ENCODE measurements at places on chromosomes 11 and 22.
A peak's percentile ranks its signal among the peaks of the same experiment; 100 is the strongest.

- no peak for DNase-seq
These were observed 24.4 kb downstream of the TPBGL start for GRCh38 chr11:75264971-75265370.

DNA sequence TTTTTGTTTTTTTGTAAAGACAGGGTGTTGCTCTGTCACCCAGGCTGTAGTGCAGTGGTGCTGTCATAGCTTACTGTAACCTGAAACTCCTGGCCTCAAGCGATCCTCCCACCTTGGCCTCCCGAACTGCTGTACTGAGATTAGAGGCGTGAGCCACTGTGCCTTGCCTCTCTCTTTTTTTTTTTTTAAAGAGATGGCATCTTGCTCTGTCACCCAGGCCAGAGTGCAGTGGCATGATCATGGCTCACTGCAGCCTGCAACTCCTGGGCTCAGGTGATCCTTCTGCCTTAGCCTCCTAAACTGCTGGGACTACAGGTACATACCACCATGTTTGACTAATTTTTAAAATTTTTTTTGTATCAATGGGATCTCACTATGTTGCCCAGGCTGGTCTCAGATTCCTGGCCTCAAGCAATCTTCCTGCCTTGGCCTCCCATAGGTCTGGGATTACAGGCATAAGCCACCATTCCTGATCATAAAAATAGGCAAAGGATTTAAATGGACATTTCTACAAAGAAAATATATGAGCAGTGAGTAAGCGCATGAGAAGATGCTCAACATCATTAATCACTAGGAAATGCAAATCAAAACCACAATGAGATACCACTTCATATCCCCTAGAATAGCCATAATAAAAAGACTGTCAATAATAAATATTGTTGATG lies 17.3 kb upstream of the CLNS1A start:
- DNase-seq: no peak

DNA sequence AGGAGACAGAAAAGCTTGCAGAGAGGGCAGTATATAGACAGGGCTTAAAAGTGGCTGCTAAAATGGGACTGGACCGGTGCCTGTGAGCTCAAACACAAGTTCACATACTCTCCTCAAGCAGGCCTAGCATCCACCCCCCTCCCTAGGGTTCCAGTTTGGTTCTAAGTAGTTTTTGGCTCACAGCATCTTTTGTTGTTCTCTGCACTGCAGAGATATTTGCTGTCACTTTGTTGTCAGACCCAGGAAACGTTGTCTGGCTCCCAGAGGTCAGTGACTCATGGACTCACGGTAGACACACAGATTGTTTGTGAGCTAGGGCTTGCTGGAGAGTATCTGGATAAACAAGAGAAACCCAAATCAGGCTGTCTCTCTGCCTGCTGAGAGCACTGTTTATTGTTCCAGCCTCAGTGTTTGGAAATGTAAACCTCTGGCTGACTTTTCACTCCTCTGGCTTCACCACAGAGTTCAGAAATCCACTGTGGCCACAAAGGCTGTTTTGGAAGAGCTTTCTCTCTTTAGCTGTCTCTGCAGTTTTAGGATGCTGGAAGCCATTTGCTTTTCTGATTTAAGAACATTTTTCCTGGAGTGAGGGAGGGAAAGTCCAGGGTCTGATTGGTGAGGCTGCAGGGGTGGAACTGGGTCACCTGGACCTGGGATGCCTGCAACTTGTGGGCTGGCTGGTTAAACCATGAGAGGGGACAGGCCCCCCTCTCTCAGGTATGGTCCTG lies 303.7 kb upstream of the PLET1 start:
- DNase-seq: peak; percentile 43

GRCh38 chr22:39245130-39246039 lies 603 bp upstream of the PDGFB start:
- no peak for DNase-seq

GRCh38 chr11:110076371-110076965 lies 16.7 kb upstream of the ZC3H12C start:
- DNase-seq: no peak

- DNase-seq: peak; percentile 69
These were observed 15.3 kb upstream of the ZC3H12C start for GRCh38 chr11:110077831-110078325.

GRCh38 chr11:72378704-72379383 lies 55.5 kb downstream of the CLPB start:
- peak; percentile 55 for DNase-seq

DNA sequence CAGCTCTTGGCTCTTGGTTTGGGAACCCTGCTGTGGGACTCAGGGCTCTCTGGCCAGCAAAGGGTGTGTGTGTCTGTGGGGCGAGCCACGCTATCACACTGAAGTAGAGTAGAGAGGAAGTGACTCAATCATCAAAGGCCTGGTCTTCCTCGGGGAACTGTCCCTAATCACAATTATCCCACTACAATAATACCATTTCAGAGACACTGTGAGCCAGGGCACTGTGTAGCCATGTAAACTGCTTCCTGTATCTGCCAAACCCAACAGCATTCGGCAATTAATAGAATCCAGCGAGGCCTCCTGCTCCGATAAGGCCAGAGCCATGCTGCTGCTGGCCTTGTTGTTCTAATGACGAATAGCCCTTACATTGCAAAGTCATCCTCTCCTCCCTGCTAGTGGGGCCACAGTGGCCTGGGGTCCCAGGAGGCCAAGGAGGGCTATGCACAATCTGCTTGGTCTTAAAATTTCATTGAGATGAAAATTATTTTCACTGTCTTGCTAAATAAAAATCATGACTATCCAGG lies 49.8 kb upstream of the LMO2 start:
- no peak for DNase-seq

DNA sequence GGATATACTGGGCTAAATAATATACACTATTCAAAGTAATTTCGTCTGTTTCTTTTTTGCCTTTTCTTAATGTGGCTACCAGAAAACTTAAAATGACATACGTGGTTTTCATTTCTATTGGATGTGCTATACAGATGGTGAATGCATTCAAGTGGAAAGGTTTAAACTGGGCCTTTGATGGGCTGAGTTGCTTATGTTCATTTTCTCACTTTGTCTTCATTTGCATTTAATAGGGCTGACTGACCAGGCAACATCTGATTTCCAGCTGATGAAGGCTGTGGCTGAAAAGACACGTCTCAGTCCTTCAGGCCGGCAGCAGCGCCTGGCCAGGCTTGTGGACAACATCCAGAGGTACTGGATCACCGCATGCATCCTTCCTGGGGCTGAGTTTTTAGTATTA lies 27.9 kb downstream of the PIWIL4 start:
- DNase-seq: no peak

GRCh38 chr11:108148556-108148955 lies 27.2 kb downstream of the ACAT1 start:
- DNase-seq: no peak

DNA sequence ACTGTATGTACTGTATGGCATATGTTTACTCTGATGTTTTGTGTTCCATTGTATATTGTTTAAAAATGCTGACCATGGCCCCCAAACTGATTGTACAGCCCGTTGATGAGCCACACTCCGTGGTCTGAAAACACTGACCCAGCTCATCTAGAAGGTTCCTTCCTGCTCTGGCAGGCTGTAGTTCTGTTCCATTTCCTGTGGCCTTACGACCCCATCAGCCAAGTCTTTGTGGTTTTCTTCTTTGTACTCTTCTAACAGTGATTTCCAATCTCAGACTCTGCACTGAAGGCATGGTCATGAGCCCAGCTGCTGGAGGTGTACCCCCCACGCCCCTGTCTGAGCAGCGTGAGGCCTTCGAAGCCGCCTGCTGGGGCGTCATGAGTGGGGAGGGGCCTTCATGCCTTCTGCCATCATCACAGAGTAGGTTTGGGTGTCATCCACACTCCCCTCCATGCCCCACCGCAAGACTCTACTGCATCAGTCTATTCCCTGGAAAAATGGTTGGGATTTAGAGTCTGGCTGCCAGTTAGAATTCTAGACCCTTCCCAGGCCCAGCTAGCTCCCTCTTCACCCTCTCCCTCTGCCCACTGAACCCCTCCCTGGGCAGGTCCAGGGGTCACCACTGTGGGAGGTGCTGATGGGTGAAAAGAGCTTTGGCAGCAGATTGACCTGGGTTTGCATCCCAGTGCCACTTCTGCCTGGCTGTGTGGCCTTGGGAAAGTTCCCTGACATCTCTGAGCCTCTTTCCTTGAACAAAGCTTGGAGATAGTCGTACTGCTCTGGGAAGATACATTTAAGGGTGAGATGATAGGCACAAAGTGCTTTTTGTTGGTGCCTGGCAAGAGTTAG lies 11.3 kb upstream of the C11orf96 start:
- DNase-seq: no peak

- no peak for DNase-seq
These were observed 424.9 kb upstream of the CCDC90B start for GRCh38 chr11:83711106-83711527.

DNA sequence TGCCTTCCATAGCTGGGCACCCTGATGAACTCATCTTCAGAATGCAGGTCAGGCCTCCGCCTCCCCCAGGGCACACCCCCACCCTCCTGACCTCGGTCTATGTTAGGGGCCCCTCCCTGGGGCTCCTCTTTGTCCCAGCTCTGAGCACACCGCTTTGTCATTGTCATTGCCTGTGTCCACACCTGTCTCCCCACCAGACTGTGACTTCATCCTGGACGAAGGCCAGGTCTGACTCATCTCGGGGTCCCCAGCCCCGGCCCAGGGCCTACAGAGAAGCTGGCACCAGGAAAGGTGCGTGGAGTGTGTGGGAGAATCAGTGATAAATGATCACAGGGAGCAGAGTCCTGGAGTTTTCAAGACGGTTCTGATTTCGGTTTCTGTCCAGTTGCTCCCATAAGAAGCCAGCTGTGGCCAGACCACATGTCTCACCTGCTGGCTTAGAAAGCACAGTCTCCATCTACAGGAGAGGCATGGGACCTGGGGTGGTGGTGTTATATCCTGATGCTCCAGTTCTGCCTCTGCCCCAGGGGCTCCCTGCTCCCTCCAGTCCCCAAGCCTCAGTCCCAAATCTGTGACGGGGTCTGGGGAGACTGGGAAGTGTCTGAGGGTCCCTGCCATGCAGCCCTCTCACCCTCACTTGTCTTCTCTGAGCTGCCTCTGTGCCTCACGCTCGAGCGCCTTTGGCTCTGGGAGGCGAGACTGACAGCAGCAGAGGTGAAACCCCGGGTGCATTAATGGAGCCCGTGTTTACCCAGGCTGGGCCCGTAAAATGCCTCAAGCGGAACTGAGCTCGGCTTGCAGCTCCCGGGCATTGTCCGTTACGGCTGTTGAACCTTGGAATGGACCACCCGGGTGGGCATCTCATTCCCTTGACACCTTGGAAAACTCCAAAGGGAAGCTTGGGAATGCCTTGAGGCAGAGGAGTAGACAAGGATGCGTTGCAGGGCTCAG lies 85.5 kb upstream of the WNT11 start:
- DNase-seq: no peak

- no peak for DNase-seq
These were observed 5.6 kb downstream of the RGL4 start for GRCh38 chr22:23696326-23696851.

GRCh38 chr22:17829695-17830042 lies 55.4 kb upstream of the BID start:
- no peak for DNase-seq

DNA sequence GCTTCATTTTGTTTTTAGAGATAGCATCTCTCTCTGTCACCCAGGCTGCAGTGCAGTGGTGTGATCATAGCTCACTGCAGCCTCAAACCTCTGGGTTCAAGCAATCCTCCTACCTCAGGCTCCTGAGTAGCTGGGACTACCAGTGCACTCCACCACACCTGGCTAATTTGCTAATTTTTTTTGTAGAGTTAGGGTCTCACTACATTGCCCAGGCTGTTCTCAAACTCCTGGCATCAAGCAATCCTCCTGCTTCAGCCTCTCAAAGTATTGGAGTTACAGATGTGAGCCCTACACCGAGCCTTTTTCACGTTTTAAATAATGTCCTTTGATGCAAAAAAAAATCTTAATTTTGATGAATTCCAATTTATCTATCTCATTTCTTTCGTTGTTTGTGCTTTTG lies 75.4 kb upstream of the LINC01488 start:
- DNase-seq: no peak

- DNase-seq: no peak
These were observed 55.0 kb downstream of the MYH9 start for GRCh38 chr22:36332623-36333332.

GRCh38 chr11:76257074-76257719 lies 50.9 kb upstream of the WNT11 start:
- no peak for DNase-seq

GRCh38 chr11:1747753-1748635 lies 2.4 kb downstream of the IFITM10 start:
- DNase-seq: no peak

GRCh38 chr11:55481416-55481815 lies 72.9 kb upstream of the OR4C15 start:
- DNase-seq: no peak

DNA sequence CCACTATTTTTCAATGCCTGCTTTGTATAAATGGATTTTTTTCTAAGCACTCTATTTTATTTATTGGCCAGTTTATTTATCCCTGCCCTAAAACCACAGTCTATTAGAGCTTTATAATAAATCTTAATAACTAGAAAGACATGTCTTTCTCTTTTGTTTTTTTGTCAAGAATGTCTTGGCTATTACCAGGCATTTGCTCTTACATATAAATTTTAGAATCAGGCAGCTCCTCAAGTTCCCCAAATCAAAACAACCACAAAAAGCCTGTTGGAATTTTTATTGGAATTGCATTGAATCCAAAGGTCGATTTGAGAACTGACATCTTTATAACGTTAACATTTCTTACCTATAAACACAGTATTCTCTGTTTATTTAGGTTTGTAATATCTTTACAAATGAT lies 85.8 kb upstream of the SC5D start:
- no peak for DNase-seq

GRCh38 chr22:32652645-32653270 lies 148.7 kb upstream of the TIMP3 start:
- DNase-seq: no peak

DNA sequence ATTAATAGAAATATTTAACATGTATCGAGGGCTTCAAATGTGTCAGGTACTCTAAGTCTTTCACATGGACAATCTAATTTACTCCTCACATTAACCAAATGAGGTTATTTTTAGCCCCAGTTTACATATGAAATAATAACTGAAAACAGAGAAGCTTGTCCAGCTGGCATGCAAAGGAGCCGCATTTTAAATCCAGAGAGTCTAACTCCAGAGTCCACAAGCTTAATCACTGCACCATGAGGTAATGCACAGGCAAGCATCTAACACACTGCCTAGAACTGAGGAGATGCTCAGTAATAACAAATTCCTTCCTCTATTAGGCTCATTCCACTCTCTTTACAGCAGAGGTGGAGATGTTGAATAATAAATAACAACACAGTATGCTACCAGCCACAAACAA lies 165.7 kb upstream of the GUCY1A2 start:
- DNase-seq: no peak

Measured in stromal cell of bone marrow (primary cell).